Heart right ventricle (tissue), 16 donors: ENCODE measurements at places on chromosomes 3 and 15. TPM values are rescaled to one million over a fixed set of nuclear protein-coding genes. Genes with fewer than 3 reads are reported as not detected.

Gene RBSN
- polyA plus RNA-seq, result 5.5 TPM

Gene TUSC7
- not detected for polyA plus RNA-seq

Gene DUOX1
- polyA plus RNA-seq, result 0.14 TPM

Gene COMMD4
- polyA plus RNA-seq, result 74.3 TPM

Gene IMP3
- 77.2 TPM for polyA plus RNA-seq

Gene GABRR3
- polyA plus RNA-seq, result not detected

Gene TIMP4
- 7.3 TPM for polyA plus RNA-seq

Gene KCNMB2
- 2.8 TPM for polyA plus RNA-seq

Gene IMPG2
- not detected for polyA plus RNA-seq

Gene CCRL2
- 1.9 TPM for polyA plus RNA-seq

Gene GOLGA8G
- polyA plus RNA-seq, result not detected

Gene NDN
- polyA plus RNA-seq, result 6.7 TPM

Gene SCN11A
- 0.15 TPM for polyA plus RNA-seq

Gene EFCC1
- 1.4 TPM for polyA plus RNA-seq

Gene GADL1
- polyA plus RNA-seq, result not detected

Gene ANKRD34C
- 0.15 TPM for polyA plus RNA-seq

Gene TNFAIP8L3
- 14.4 TPM for polyA plus RNA-seq

Gene CAND2
- polyA plus RNA-seq, result 9.2 TPM

Gene DCP1A
- 8.4 TPM for polyA plus RNA-seq

Gene RYR3
- 0.06 TPM for polyA plus RNA-seq

Gene CSK
- polyA plus RNA-seq, result 35.2 TPM

Gene ANKUB1
- not detected for polyA plus RNA-seq

Gene DLL4
- 8.7 TPM for polyA plus RNA-seq

Gene CCR9
- polyA plus RNA-seq, result not detected

Gene C3orf70
- polyA plus RNA-seq, result 1.2 TPM

Gene DUT
- polyA plus RNA-seq, result 48.5 TPM

Gene CP
- 6.6 TPM for polyA plus RNA-seq

Gene ZPLD1
- not detected for polyA plus RNA-seq

Gene CTXN2
- not detected for polyA plus RNA-seq

Gene CKMT1A
- polyA plus RNA-seq, result 0.22 TPM

Gene TNNC1
- polyA plus RNA-seq, result 9,937 TPM

Gene SLC12A6
- 8.7 TPM for polyA plus RNA-seq

Gene ACP3
- polyA plus RNA-seq, result 0.59 TPM

Gene NEK10
- 0.36 TPM for polyA plus RNA-seq

Gene HYAL3
- 2.8 TPM for polyA plus RNA-seq

Gene WDR76
- polyA plus RNA-seq, result 0.73 TPM

Gene DAZL
- not detected for polyA plus RNA-seq

Gene POPDC2
- 805 TPM for polyA plus RNA-seq

Gene CCDC13
- polyA plus RNA-seq, result 0.44 TPM

Gene HTR3E
- polyA plus RNA-seq, result not detected

Gene CDHR4
- 0.01 TPM for polyA plus RNA-seq

Gene CPLX3
- polyA plus RNA-seq, result 14.6 TPM

Gene ADIPOQ
- polyA plus RNA-seq, result 6.5 TPM

Gene TMIE
- polyA plus RNA-seq, result 0.39 TPM

Gene SEMA5B
- 10.3 TPM for polyA plus RNA-seq
